Right ventricle myocardium superior (tissue), 1 donor: ENCODE measurements at places on chromosomes 3 and 15. TPM values are rescaled to one million over a fixed set of nuclear protein-coding genes. Genes with fewer than 3 reads are reported as not detected.

DNA sequence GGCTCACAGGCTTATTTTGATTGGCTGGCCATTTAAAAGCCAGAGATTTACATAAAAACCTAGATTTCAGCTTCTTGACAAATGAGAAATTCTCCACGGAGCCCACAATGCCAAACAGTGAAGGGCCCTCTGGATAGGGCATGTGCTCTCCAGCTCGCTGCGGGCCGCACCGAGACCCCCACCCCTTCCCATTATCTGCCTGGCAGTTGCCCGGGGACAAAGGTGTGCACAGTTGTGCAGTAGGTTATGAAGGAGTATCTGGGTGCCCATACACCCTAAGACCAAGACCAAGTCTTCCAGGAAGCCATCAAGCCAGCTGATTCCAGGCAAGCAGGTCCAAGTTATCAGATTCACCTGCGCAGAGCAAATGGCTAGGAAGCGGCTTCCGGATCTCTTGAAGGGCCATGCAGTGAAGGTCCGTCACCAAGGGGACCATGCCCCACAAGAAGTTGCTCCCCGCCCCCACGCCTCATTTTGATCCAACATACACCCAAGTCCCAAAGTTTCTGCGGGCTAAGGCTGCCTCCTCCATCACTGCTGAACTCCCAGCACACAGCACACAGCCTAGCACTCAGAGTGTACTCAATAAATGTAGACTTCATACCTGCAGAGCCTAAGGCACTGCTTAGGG lies 1.3 kb downstream of the MRPS25 start:
- no peak for DNase-seq

The GOLGA6A gene
- total RNA-seq: not detected

DNA sequence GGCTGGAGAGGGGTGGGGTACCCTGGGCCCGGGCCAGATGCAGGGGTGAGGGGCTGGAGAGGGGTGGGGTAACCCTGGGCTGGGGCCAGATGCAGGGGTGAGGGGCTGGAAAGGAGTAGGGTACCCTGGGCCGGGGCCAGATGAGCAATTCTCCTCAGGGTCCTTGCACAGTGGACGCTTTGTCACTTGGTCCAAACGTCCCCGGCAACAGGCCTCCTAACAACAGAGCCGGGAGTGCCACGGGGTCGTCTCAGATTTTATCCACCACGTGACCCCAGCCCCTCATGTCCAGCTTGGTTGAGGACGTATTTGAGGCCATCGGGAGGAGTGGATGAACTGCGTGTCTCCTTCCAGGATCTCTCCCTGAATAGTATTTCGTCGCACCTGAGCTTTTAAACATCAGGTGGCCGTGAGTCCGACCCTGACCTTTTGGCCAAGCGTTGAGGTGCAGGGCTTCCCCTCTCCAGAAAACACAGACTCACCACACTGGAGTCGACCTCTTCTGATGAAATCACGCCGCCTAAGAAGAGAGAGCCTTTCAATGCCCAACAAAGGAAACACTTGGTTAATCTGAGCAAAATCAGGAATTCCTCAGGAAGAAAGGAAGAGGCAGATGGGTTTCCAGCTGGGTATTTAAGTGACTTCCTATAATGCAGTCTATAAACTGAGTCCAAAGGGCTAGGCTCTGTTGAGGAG lies 12.8 kb upstream of the LRRC15 start:
- DNase-seq: no peak

The GOLIM4 gene
- total RNA-seq: 52.6 TPM

The RBP2 gene
- total RNA-seq: not detected
